Breast epithelium (tissue), 4 donors: ENCODE measurements at places on chromosomes 2 and 18.

DNA sequence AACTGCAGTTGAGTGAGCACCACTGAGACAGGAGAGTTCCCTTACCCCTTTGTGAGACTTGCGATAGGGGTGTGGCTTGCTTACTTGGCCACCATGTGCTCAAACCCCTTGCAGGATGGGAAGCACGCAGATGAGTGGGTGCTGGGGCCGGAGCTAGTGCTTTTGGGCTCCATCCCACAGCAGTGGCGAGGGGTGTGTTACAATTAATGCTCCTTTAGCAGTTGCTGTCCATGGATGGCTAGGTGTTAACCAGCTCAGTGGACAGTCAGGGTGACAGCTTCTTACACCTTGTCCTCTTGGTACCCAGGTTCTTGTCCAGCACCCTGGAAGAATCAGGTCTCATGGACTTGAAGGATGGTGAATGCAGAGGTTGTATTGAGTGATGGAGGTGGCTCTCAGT, 103.9 kb downstream of the SH3RF3 start:
- DNase-seq: no peak

GRCh38 chr18:49547701-49548100, 14.2 kb upstream of the LIPG start:
- no peak for DNase-seq

- DNase-seq: no peak
Observed at GRCh38 chr2:61845320-61845719, 8.5 kb downstream of the FAM161A start.

- DNase-seq: no peak
Observed at GRCh38 chr2:113174376-113174750, 592 bp downstream of the PSD4 start.

DNA sequence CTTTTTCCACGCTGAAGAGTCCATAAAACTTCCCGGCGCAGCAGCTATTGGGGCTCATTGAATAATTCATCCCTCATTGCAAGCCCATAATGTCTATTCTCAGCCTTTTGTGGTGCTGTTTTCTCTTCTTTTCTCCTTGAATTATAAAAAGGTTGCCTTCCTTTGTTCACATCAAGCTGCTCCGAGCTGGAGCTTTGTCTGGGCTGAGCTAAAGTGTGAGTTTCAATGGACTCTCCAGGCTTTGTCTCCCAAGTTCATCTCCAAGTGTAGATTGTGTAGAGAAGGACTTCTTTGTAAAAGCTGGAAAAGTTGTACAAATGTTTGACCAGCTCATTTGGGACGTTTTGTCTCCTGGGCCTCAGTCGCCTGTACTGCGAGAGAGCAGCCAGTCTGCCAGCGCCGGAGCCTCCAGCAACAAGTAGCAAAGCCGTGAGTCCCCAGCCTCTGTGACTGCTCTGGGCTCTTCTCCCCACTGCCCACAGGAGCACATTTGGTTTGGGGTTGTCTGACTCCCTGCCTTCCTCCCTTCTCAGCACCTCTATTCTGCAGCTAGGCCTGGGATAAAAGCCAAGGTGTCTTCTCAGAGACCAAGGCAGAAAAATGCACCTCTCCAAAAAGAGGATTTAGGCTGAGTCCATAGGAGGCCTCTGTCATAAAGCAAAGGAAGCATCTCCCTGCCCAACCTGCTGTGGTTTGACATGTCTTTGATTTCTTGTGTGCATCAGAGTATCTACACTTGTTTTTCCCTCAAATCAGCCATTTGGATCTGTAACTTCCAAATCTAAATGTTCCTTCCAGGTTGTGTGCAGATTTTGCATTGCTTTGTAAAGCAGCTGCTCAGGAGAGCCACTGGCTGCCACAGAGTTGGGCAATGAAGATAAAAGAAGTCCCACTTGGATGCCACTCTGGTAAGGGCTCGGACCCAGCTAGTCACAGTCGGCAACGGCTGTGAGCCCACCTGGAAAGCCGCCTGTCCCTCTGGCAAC, 6.4 kb downstream of the PAX3 start:
- no peak for DNase-seq

DNA sequence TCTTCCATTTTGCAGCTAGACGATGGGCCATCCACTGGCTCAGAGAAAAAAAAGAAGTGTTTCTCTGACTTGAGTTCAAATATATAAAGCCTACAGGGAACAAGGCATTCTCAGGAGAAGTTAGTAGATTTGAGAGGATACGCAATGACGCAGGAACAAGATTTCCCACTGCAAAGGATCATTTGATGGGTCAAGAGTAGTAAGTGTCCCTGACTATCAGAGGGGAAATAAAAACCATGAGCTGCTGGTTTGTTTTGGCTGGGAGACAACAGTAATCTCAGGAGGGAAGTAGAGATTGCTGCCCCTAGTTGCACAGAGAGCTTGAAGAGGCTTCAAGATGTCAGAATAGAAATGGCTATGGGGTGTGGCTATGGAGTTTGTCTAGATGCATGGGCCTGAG, 22.3 kb upstream of the MYO1B start:
- no peak for DNase-seq

- no peak for DNase-seq
Observed at GRCh38 chr2:197596766-197597165, 78.6 kb downstream of the RFTN2 start.

- DNase-seq: no peak
Observed at GRCh38 chr18:49677762-49678413, 116.0 kb downstream of the LIPG start.

DNA sequence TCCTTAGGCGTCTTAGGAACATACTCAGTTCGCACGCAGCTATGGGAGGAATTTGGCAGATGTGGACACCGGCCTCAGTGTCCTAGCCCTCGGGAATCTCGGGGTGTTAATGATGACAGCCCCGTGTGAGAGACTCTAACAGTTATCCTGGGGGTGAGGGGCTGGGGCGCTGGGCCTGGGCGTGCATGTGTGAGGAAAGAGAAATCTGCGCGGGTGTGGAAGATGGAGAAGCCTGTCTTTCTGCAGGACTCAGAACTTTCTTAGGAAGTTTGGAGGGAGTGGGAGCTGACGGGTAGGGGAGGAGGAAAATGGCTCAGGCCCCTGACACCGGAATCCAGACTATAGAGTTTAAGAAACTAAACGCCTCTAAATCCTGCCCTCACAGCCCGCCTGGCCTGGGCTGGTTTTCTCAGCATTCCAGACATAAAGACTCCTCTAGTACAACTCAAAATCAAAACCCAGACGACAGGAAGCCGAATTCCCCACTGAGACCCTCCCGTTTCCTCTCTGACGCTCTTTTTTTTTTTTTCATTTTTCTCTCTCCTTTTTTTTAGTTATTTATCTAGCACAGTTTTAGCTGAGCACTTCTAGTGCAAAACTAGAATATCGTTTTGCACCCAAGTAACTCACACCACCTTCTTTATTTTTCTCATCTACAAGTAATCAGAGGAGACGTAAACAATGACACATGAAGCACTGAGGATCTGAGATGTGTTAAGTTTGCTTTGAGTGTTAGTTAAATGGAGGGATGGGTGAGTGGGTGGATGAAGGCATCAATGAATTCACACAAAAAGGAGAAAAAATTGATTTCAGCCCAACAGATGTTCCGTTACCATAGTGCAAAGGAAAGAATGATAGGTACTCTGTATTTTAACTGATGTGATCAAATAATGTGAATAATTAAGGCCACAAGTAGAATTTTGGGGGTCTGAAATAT, 1.2 kb upstream of the HAAO start:
- DNase-seq: no peak

- no peak for DNase-seq
Observed at GRCh38 chr2:120885321-120885720, 149.7 kb downstream of the GLI2 start.

- DNase-seq: no peak
Observed at GRCh38 chr18:7133181-7133580, 15.6 kb upstream of the LAMA1 start.
